ENCODE measurements at places on chromosomes 6 and 20.
A peak's percentile ranks its signal among the peaks of the same experiment; 100 is the strongest.

DNA sequence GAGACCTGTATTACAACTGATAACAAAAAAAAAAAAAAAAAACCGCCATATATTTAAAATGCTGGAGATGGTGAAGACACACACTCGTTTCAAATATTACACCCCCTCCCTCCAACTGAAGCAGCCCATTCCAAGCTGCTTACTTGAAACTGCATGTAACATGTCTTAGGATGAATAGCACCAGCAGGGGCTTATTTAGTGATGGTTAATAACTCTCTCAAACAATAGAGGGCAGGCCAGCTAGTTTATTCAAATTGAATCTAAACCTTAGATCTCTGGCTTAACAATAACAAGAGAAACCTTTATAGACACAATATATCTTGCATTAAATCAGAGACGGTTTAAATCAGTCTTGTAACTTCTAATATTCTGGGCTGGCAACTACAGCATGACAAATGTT lies 9.3 kb upstream of the JPH2 start:
- DNase-seq = no peak

DNA sequence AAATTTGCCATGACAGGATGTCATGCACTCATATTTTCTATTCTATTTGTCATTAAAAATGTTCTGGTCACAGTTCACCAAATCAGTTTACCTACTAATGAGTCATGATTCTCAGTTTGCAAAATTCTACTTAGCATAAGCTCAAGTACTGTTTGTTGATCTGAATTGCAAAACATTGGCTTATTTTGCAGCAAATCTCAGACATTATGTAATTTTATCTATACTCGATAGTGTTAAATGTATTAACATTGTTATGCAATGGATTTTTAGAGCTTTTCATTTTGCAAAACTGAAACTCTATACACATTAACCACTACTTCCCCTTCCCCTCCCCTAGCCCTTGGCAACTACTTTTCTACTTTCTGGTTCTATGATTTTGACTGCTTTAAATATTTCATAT lies 213.8 kb upstream of the ZFP64 start:
- DNase-seq = no peak

DNA sequence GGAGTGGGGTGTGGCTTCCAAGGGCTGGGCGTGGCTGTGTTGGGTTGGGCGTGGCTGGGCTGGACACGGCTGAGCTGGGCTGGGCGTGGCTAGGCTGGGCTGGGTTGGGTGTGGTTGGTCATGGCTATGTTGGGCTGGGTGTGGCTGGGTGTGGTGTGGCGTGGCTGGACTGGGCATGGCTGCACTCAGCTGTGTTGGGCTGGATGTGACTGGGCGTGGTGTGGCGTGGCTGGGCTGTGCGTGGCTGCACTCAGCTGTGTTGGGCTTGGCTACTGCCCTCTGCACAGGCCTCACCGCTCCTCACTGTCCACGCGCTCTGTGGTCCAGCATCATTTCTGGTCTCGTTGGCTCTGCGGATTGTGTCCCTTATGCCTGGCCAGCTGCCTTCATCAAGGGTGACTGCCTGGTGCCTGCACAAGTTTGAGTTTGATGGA lies 43.5 kb upstream of the SLCO4A1 start:
- DNase-seq = peak; percentile 78

DNA sequence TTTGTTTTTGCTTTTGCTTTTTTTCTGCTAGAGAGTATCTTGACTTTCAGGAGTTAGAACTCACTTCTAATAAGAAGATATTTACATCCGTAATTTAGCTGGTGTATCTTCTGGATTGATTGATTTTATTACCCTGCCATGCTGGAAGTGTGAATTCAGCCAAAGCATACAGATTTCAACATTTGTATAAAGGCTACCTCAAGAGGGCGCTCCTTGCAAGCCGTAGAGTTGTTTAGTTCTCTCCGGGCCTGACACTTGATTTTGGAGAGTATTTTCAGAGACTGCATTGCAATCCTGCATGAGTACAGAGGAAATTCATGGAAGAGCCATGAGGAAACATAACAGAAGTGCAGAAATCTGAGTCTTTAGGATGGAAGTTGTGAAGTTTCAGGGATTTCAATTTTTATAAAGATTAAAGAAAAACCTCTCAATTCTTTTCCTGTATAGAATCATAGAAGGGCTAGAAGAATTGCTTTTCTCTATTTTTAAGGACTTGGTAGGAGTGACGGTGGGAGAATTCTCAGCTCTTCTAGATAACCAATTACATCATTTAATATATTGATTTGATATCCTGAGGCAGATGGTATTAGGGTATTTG lies 66.7 kb upstream of the TIAM2 start:
- peak; percentile 43 for DNase-seq

GRCh38 chr6:168903613-168904345 lies 349.9 kb downstream of the THBS2 start:
- no peak for DNase-seq

GRCh38 chr20:41139227-41140093 lies 2.1 kb downstream of the PLCG1 start:
- DNase-seq = no peak

DNA sequence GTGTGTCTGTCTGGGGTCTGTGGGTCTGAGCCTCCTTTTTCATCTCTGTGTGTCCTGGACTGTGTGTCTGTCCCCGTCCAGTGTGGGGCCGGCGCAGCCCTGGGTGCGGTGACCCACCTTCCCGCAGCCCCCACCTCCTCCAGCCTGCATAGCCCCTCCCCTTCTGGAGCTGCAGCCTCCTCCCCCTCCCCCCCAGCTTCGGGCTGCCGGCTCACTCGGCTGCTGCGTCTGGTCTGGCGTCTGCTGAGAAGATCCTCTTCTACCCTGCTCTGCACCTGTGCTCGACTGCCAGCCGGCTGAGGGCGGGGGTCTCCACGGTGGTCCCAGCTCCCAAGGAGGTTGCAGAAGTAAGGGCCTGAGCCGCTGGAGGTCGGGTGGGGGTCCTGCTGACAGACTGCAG lies 7.6 kb upstream of the LKAAEAR1 start:
- DNase-seq = no peak

DNA sequence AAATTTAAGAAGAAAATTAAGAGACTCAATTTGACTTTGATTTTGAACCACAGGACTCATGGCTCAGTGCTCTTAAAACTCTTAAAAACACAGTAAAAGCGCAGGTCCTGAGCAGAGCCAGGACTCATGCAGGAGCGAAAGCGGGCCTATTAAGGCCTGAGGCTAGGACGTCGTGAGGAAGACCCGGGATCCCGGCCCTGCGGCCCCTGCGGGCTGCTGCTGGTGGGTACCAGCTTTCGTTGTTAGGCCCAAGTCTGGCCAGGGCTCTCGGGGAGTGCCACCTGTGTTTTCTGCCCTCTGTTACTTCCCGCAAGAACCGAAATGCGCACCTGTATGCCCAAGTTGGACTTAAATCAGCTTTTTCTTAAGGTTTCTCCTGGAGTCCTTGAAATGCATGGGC lies 3.4 kb upstream of the PAX1 start:
- DNase-seq = no peak

DNA sequence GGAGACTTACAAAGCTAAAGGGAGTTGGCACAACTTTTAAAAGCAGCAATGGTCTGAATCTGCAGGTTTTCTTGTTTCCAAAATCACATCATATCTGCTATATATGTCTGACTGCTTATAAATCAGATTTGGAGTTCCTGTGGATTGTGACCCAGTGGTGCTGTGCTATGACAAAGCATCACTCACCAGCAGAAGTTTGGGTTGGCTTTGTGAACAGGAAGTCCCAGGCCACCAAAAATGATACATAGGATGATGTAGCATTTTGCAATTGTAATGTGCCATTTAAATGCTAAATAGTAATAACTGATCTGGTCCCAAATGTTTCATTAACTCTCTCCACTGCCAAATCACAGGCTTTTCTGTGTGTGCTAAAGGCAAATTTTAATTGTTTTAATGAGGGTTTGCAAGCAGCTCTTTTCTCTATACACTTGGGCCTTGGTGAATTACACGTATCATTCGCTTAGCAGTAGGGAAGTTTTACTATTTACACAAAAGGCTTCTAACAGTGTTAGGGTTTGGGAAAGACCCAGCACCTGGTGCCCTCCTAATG lies 60.8 kb downstream of the SYNDIG1 start:
- DNase-seq = no peak

DNA sequence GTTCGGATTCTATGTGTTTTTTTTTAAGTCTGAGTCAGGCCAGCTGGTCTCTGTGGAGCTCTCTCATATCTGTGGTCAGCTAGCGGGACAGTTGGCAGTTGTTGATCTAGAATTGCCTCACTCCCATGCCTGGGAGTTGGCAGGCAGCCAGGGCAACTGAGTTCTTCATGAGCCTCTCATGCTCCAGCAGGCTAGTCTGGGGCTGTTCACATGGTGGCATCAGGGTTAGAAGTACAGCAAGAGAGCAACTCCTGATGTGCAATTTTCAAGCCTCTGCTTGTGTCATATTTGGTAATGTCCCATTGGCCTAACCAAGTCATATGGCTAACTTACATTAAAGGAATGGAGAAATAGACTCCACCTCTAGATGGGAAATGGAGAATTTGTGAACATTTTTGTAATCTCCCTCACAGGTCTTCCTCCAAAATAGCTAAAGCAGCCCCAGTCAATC lies 6.7 kb upstream of the IFT52 start:
- DNase-seq = no peak

- no peak for DNase-seq
Observed at GRCh38 chr6:154071711-154072110, 32.7 kb downstream of the OPRM1 start.

GRCh38 chr6:130775411-130776012 lies 51.7 kb upstream of the SMLR1 start:
- no peak for DNase-seq

- DNase-seq = no peak
Observed at GRCh38 chr6:84842525-84843166, 78.2 kb upstream of the TBX18 start.

- DNase-seq = no peak
Observed at GRCh38 chr6:159490298-159490937, 202.6 kb downstream of the SOD2 start.

DNA sequence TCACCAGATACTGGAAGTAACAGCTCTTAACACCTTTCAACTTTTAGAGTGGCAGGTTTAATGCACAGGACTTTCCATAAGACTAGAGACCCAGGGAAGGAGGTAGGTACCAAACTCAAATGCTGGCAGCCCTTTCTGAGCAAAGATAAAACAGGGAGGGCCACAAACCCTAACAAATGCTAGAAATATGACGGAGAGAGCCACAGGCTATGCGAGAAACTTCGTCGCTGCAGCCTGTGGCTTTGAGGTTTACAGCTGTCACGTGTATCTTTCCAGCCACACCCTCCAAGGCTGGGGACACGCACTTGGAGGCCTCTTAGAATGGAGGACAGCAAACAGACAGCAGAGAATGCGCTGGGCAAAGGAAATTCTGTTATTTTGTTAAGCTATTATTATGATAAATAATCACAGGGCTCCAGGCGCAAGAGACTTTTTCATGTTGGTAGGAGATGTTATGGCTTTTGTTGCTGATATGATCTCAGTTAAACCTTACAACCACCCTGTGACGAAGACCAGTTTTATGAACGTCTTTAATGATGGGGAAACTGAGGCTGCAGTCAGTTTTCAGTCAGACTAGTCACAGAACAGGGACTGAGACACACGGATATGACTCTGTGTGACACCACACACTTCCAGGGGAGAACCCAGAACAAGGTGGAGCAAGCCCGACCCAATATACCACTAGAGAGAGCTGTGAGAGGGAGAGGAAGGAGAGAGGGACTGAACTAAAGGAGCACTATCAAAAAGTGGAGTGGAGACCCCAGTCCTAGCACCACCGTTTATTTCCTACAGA lies 2.0 kb downstream of the TRAM2 start:
- DNase-seq = no peak

DNA sequence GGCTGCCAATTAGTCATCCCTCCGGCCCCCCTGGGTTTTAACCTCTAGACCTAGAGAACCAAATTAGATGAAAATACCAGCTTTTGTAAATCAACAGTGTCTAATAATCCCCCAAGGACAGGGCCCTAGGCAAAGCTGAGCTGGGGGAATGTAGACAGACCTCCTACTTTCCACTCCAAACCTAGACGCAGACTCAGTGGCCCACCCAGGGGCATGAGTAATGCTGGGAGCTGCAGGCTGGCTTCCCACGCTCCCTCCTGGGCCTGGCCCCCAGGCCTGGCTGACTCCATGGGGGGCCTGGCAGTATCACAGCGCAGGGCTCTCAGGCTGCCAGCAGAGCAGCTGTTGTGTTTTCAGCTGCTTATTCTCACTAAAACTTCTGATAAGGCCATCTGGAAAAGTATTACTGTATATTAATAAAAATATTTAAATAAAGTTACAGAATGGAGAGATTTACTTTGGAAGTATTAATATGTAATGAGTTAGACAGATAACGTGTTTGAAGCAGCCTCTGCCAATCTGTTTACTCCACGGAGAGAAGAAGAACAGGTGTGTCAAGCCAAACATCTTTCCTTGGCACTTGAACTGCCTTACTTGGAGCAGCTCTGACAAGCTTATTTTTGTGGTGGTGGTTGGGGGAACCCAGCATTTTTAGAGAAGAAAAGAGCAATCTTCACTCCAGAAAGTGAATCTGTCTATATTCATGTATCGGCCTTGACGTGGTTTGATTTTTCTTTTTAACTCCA lies 144.0 kb upstream of the AGPAT4 start:
- no peak for DNase-seq

DNA sequence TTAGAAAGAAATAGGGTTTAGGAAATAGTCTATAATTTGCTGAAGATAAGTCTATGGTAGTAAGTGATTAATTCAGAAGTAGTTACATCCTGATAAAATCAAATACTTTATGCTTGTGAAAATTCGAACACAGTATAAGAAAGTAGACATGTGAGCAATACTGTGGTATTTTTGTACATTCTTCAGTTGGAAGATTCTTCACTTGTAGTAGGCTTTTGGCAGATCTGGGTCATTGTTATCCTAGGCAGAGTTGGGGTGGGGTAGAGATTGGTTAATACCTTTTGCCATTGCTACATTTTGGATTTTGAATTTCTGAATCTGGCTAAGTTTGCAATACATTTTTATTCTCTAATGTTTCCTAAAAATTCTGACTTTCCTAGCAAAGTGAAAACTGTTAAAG lies 197.5 kb downstream of the BCKDHB start:
- DNase-seq = no peak

DNA sequence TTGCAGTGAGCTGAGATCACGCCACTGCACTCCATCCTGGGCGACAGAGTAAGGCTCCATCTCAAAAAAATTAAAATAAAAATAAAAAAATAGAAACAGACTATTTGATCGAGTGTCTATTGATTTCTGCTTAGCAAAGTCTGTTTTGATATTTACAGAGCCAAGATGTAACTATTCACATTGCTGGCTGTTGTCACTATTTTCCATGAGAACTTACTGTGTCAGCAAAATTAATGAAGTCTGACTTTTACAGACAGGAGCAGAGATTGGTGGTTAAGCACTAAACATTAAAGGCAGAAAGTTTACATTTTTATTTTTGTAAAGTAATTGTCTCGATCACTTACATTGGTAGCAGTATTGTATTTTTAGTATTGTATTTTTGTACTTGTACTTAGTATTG lies 85.0 kb upstream of the CCDC28A start:
- DNase-seq = no peak
